ENCODE measurements at places on chromosomes 6 and 20.

GRCh38 chr6:4265740-4266139 is 130.4 kb upstream of the ECI2 start:
- DNase-seq, result no peak

- no peak for DNase-seq
Observed at GRCh38 chr6:30840935-30841643, 43.2 kb upstream of the DDR1 start.

- DNase-seq, result no peak
Observed at GRCh38 chr20:53922901-53923314, 147.5 kb downstream of the BCAS1 start.

GRCh38 chr6:40671694-40672050 is 84.5 kb upstream of the LRFN2 start:
- no peak for DNase-seq

GRCh38 chr20:46683939-46684750 is 5.1 kb downstream of the TP53RK start:
- DNase-seq, result no peak

- DNase-seq, result no peak
Observed at GRCh38 chr6:146224988-146225387, 196.1 kb downstream of the GRM1 start.

GRCh38 chr6:75331151-75331550 is 46.6 kb upstream of the TMEM30A start:
- DNase-seq, result peak; percentile 89

GRCh38 chr6:129785756-129786135 is 75.4 kb downstream of the TMEM244 start:
- no peak for DNase-seq
